ENCODE measurements at places on chromosomes 1 and 21. TPM values are rescaled to one million over a fixed set of nuclear protein-coding genes. Genes with fewer than 3 reads are reported as not detected.

- no peak for DNase-seq
These were observed 28.1 kb upstream of the KDM4A start for GRCh38 chr1:43621861-43622260.

The PADI2 gene
- polyA plus RNA-seq: 0.06 TPM

DNA sequence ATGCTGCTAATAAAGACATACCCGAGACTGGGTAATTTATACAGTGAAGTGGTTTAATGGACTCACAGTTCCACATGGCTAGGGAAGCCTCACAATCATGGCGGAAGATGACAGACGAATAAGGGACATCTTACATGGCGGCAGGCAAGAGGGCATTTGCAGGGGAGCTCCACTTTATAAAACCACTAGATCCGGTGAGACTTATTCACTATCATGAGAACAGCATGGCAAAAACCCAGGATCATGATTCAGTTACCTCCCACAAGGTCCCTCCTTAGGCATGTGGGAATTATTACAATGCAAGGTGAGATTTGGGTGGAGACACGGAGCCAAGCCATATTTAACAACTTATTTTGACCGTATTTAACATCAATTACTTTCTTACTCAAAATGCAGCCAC lies 739.0 kb downstream of the NCAM2 start:
- DNase-seq: no peak

The NMNAT2 gene
- not detected for polyA plus RNA-seq

DNA sequence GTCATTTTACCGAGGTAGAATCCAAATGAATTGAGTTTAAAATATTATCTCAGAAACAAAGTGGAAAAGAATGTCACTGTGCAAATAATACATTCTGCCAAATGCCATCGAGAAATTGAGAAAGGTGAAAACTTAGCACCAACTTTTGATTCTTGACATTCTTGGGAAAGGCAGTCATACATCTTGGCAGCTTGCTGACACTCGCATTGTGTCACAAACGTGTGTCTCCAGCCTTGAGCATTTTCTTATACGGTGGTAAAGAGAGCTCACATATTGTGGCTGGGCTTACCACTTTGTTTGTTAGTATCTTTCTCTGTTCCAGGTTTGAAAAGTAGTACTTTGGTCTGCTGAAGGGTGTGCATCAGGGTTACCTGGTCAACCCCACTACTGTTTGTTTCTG lies 1456.1 kb downstream of the BRINP3 start:
- no peak for DNase-seq

The ACTL8 gene
- polyA plus RNA-seq: not detected

The UFC1 gene
- 155 TPM for polyA plus RNA-seq

The ERICH3 gene
- polyA plus RNA-seq: not detected

GRCh38 chr1:217770918-217771317 lies 139.8 kb downstream of the SPATA17 start:
- no peak for DNase-seq

Data from naive thymus-derived CD8-positive, alpha-beta T cell (primary cell).